ENCODE measurements at places on chromosomes 5 and 9.

DNA sequence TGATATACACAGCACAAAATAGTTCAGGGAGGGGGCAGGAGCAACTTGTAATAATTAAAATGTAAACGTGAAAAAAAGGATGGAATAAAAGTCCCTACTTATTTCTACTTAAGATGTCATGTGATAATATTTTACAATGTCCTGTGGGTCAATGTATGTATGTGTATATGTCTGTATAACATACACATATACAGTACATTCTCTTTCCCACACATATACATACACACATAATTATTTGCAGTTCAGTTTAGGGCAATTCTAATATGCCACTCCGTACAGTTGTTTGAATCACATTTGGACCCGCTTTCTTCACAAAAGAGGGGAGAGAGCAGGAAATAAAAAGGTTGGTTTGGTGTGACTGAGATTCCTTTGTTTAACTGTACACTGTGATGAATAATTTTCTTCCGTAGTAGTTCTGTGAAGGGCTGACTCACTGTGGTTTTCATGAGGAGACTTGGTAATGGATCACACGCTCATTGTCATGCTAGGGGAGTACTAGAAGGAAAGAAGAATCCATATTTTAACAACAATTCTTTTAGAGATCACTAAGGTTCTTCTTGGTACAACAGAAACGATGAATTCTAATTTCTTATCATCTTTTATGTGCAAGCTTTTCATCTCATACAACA is 26.2 kb upstream of the ACOT12 start:
- DNase-seq, result no peak

- DNase-seq, result no peak
Observed at GRCh38 chr5:167840527-167841130, 450.8 kb upstream of the WWC1 start.

DNA sequence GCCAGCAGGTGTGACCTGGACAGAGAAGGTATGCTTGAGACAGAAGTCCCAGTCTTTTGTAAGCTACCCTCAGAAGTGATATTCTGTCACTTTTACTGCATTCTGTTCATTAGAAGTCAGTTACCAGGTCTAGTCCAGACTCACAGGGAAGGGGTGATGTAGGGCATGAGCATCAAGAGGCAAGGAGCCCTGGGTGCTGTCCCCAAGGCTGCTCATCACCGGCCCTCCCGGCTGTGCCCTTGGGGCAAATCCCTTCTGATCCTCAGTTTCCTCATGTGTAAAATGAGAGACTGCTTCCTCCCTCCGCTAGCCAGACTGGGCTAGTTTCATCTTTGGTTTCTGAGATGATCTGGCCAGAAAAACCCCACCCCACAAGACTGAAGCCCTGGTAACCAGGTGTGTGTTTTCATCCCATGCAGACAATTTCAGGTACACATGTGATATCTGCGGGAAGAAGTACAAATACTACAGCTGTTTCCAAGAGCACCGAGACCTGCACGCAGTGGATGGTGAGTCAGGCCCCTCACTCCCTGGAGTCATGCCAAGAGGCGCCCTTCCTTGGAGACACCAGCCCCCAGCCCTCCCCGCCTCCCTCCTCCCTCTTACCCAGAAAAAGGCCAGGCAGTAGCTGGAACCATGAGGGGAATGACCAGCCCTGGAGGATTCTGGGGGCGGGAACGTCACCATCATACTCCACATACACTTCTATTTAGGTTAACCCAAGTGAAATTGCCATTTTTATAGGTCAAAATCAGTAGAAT is 71.0 kb downstream of the AMBP start:
- no peak for DNase-seq

DNA sequence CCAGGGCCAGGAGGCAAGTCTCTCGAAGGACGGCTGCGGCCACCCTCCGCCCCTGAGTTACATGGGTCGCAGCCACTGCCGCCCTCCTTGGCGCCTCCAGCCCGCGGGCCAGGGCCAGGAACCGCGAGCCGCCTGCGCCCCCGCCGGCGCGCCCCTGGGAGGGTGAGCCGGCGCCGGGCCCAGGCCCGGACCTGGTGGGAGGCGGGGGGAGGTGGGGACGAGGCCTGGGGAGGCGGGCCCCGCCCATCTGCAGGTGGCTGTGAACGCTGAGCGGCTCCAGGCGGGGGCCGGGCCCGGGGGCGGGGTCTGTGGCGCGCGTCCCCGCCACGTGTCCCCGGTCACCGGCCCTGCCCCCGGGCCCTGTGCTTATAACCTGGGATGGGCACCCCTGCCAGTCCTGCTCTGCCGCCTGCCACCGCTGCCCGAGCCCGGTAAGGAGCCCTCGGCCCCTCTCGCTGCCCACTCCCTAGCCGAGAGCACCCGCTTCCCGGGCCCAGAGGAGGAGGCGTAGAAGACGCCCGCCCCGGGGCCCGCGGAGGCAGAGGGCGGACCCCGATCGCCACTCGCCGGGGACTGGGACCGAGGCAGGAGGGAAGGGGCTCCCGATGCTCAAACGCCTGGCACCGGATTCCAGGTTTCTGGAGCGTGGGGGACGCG is at the start of gene ASS1:
Gene ASS1 (plus strand): TSS at position 397 of the 657 bp plus-strand sequence. CDS start 7,268 bp downstream, outside the sequence.
- DNase-seq, result no peak

- DNase-seq, result peak; percentile 74
Observed at GRCh38 chr5:132425009-132425937, 55.8 kb downstream of the SLC22A5 start.

- DNase-seq, result no peak
Observed at GRCh38 chr9:113589407-113589806, 125.9 kb downstream of the RGS3 start.

DNA sequence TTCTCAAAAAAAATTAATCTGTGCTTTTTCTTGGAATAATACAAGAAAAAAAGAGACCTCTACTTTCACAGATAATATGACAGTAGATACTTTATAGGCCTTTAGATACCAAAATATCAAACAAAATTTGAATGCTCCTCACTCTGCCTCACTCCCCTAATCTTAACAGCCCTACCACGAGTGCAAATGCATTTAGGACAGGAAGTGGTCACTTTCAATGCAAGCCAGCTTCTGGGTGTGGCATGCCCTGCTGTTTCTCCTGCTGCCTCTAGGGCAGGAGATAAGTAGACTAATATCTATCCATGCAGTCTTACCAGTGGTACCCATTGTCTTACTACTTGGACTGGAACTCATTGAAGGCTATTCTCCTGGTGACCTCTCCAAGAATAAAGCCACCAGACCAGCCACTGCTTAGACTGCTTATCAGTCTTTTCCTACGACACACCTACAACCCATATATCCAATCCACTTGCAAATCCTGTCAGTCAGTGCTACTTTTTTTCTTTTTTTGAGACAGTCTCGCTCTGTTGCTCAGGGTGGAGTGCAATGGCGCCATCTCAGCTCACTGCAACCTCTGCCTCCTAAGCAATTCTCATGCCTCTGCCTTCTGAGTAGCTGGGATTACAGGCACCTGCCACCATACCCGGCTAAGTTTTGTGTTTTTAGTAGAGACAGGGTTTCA is 23.0 kb downstream of the FRRS1L start:
- DNase-seq, result no peak

DNA sequence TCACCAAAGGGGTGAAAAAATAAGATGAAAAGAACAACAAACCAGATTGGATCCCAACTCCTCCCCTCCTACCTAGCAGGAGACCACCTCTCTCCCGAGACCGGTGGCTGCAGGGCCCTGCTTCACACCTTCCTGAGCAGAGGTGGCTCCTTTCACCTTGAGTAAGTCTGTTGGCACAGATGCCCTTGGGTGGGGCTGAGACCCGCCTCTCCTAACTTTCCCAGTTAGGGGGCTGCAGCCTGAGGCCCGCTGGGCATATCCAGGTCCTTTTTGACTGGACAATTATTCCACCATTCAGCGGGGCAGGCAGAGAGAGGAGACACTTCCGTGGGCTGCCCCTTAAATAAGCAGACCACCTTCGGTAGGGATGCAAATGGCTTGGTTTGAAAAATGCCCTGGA is 1.3 kb downstream of the SLC25A48 start:
- DNase-seq, result no peak

- no peak for DNase-seq
Observed at GRCh38 chr9:89862316-89862715, 257.5 kb downstream of the GADD45G start.

DNA sequence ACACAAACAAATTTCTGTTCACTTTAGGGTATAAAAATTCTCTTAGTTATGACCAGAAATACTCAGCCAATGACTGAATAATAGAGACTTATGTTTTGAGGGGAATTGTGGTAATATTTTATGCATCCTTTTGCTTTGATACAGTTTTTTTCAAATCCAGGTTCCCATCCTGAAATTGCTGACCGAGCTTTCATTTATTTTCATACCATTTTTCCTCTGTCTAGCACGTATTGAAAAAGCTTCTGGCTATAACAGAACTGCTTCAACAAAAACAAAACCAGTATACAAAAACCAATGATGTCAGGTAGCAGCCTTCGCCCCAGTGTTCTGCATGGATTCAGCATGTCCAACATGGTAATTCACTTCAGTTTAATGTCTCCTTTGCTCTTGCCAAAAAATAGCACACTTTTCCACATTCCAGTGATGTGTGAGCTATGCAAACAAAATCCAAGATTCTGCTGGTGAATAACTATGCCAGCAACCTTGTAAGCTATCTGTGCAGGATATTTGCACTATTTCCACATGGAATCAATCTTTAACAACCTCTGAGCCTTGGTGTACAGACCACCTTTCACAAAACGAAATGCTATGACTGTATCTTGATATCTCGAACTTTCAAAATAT is 22.0 kb downstream of the CCNH start:
- no peak for DNase-seq

GRCh38 chr5:54667136-54667535 is 149.6 kb downstream of the SNX18 start:
- no peak for DNase-seq

GRCh38 chr9:89106224-89106851 is 72.3 kb downstream of the SHC3 start:
- no peak for DNase-seq

DNA sequence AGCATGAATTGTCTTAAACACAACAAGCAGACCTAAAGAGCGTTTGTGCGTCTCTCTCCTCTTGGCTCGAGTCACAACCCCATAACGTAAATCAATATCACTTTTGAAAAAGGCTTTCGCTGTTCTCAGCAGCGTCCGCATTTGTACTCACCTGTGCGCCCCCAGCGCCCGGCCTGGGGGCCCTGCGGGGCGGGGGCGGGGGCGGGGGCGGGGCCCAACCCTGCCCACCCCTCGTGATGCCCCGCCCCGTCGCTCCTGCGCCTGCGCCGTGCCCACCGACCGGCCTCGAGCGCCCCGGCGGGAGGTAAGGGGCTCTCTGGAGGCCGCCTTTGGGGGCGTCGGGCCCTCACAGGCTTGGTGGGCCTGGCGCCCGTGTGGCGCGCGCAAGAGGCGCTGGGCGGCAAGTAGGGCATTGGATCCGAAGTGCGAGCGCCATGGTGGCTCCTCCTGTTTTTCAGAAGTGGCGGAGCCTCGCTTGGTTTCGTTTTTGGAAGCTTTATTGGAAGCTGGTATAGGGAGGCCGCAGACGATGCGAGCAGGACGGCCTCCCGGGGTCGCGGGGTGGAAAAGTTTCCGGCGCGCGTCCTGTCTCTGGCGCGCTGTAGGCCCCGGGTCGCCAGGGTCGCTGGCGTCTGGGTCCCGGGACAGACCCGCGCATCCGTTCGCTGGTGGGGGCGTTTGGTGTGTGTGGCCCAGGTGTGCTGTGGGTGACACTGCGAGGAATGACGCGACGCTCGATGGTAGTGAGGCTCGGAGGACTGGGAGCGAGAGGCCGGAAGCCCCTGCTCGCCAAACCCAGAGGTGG is at the start of gene STX17:
Gene STX17 (plus strand): TSS at position 252 of the 805 bp plus-strand sequence. CDS start 8,586 bp downstream, outside the sequence.
- DNase-seq, result peak; percentile 80

GRCh38 chr5:63050916-63051315 is 472.3 kb downstream of the LRRC70 start:
- DNase-seq, result no peak

GRCh38 chr5:83441747-83442146 is 29.8 kb upstream of the VCAN start:
- DNase-seq, result no peak

DNA sequence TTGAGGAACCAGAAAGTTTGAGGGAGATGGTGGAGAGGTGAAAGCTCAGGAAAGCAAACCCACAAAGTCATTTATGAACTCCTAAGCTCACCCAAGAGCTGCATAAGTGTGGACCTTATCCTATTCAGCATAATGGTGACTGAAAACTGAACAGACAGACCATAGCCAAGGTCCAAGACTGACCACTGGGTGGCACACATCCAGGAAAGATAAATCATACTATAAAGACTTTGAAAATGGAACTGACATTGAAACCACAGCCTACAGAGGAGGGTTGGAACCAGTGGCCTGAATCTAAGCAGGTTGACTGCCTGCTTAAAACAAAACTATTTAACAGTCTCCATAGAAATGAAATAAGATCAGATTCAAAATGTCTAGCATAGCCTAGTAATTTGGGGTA is 121.0 kb upstream of the RGS7BP start:
- no peak for DNase-seq

- no peak for DNase-seq
Observed at GRCh38 chr5:22754155-22754554, 99.0 kb downstream of the CDH12 start.

- no peak for DNase-seq
Observed at GRCh38 chr5:179599973-179600372, 23.5 kb downstream of the HNRNPH1 start.

- DNase-seq, result no peak
Observed at GRCh38 chr5:125481506-125482465, 735.3 kb upstream of the ZNF608 start.

GRCh38 chr5:78077369-78078068 is 217.0 kb downstream of the AP3B1 start:
- no peak for DNase-seq

DNA sequence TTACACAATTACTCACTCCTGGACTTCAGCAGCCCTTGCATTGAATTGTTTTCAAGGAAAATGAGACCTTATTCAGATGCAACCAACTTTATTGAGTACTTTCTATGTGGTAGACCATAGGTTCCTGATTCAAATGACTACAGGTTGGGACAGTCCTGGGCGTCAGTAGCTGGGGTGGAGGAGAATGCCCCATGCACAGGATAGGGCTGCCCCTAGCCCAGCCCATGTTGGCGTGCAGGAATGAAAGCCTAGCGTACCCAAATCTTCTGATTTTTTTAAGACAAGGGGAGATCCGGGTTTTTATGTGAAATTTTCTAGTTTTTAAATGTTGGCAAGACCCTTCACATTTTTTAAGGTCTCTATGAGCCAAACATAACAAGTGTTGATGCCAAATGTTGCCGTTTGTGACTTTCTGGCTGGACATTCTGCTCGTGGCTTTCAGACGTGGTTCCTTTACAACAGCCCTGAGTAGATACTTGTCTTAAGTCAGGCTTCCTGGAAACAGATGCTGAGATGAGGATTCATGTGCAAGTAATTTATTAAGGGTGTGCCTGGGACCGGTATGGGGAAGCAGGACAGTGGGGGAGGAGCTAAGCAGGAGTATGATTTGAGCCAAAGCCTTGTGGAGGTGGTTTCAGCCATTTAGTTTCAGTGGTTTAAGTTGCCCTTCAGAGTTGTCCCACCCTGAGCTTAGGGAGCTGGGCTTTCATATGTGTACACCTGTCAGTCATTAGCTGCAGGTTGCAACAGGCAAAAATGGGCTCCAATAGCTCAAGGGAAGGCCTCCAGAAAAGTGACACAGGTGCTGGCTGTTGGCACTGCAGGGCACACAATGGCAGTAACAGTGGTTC is 154.1 kb downstream of the NTRK2 start:
- no peak for DNase-seq

Data from CD8-positive, alpha-beta memory T cell (primary cell).